Activated T-cell treated with anti-CD3 and anti-CD28 coated beads, Interleukin-2, amount 50 U/mL, for 72 hours (primary cell): ENCODE measurements at places on chromosomes 16 and 17.

- no peak for DNase-seq
These were observed 122.6 kb upstream of the RPL38 start for GRCh38 chr17:74080656-74081582.

DNA sequence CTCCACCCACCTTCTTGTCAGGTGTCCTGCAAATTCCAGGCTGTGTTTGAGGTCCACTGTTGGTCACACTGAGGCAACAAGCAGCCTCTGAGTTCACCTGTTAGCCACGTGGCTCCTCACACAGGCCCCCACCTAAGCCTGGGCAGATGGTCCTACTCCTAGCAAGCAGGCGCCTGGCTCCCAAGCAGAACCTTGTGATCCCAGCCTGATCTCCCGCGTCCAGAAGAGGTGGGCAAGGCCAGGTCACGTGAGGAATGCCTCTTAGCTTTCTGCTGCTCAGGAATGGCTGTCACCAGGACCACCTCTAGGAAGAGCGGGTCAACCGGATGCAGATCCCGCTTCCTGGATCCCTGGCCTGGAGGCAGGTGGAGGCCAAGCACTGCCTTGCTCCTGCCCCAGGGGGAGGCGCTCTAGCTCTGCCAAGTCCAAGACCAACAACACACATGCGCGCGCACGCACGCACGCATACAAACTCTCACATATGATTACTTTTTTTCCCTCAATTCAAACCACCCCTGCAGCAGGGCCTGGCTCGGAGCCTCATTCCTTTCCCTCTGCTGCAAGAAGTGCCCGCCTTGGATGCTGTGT lies 9.5 kb downstream of the CYB561 start:
- DNase-seq = no peak

DNA sequence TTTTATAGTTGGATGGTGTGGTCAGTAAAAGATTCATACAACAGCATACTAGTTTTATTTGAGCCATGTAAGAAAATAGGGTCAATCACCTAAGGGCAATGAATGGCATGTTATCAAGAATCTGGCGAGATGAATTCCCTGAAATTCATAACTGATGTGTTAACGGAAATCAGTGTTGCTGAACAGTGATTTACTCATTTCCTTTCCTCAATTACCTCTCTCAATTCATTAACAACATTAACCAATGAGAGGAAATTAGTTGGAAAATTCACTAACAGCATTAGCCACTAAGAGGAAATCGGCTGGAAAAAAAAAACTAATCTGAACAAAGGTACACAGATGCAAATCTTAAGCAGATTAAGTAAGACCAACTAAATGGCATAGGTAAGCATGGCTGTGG lies 6.3 kb downstream of the CMTR2 start:
- DNase-seq = no peak

DNA sequence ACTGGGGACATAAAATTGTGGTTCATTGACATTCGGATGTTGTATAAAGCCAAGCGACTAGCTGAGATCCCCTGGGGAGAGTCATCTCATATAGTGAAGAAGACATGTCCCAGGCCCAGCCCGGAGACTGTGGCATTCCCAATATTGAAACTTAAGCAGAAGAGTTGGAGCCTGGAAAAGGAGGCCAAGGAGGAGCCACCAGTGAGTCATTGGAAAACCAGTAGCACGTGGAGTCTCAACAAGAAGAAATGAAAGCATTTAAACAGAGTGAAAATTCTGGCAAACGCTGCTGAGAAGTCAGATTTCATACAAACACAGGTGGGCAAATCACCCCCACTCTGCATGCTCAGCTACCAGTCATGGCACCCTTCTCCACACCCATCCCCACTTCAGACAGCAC lies 9.4 kb upstream of the ELAC2 start:
- DNase-seq = no peak

DNA sequence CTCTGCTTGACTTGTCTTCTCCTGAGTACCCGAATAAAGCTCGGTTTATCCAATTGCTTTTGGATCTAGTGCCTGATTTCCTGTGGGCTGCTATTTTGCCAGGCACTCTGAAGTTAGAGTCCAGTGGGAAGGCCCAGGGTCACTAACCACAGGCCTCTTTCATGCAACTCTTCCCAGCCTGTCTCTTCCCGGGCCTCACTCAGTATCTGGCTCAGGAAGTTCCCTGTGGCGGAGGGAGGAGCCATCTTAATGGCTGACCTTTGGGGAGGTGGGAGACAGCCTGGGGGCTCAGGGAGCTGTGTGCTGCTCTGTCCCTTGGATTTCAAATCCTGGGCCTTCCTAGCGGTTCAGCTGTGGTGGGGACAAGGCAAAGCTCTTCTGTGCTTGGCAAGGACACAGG lies 328.5 kb downstream of the SLC39A11 start:
- no peak for DNase-seq
